ENCODE measurements at places on chromosomes 1 and 21.

DNA sequence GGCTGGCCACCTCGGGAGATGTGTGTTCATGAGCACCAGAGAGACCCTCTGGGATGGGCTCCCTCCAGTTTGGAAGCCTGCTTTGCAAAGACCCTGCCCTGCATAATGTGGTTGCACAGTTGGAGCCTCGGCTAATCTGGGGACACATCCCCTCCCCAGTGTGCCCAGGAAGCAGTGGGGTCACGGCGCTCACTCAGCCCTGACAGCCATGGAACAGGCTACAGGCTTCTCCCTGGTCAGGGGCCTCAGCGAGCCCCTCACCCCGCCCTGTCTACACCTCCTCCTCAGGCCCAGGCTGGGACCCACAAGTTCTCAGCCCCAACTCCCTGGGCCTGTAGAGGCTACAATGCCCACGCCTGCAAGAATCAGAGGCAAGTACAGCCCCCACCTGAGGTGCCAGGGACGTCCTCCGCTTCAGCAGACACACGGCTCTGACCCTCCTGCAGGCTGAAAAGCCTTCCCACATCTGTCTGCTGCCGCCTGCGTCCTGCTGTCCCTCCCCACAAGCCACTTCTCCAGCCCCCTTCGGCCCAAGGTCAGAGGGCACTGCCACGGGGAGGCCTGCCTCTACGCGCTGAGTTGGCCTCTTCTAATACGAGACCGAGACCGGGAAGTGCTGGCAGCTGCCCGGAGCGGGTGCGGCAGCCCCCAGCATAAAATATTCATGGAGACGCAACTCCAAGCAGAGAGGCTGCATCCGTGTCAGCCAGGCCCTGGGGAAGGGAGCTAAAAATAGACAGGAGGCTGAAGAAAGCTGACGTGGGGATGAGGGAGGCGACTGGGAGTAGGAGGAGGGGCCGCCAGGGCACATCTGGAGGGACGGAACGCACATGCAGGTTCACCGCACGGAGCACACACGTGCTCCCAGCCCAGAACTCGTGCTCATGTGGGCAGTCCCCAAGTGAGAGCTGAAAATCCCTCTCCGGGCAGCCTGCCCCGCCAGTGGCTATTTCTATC, 15.2 kb upstream of the GPR153 start:
- DNase-seq: no peak

DNA sequence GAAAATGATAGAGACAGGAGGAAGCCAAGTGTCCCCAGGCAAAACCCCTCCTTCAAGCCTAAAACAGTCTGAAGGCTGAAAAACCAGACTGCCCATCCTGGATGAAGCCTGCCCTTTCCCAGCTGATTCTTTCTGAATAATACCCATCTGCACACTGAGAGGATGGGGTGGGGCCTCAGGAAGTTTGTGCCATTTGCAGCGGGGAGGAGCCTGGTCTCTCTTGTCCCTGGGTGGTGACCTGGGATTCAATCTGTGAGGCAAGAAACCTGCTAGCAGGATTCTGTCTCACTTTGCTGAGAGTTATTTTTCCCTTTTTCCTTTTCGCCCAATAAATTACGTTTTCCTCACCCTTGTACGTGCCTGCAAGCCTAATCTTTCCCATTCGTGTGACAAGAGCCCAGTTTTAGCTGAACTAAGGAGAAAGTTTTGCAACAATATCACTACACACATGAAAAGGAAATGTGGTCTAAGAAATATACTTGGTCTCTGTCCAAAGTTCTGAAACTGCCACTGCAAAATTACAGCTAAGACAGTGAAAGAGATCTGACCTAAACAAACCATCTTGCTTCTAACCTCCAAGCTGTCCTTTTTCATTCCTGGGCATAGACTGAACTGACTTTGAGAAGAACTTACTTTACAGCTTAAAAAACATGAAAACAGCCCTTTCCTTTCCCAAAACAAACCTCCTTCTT, 105.0 kb downstream of the COP1 start:
- DNase-seq: no peak

- no peak for DNase-seq
These were observed 241.1 kb upstream of the KIAA0040 start for GRCh38 chr1:175433532-175434282.

- no peak for DNase-seq
These were observed 57.5 kb upstream of the EPS8L3 start for GRCh38 chr1:109821221-109821669.

GRCh38 chr1:154371436-154371835, 33.7 kb upstream of the IL6R start:
- no peak for DNase-seq

- DNase-seq: no peak
These were observed 40.0 kb downstream of the RCAN1 start for GRCh38 chr21:34574601-34575529.

GRCh38 chr1:78373676-78374075, 117.1 kb upstream of the PTGFR start:
- DNase-seq: no peak

- no peak for DNase-seq
These were observed 16.6 kb upstream of the DR1 start for GRCh38 chr1:93328809-93329760.

DNA sequence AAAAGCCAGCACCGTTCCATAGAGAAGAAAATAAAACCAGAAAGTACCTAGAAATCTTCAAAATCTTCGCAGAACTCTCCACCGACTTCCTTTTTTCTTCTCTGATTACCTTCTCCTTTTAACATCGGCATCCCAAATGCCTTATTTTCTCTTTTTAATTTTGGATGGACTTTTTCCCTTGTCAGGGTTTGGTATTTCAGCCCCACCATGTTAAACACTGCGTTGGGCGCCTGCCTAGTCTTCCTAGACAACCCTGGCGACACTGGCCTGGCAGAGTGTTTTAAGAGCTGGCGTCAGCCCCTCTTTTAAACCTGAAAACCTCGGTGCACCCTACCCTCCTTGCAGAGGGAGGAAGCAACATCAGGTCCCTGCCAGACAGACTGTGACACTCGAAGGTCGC, 66.0 kb upstream of the EFHD2 start:
- DNase-seq: no peak

DNA sequence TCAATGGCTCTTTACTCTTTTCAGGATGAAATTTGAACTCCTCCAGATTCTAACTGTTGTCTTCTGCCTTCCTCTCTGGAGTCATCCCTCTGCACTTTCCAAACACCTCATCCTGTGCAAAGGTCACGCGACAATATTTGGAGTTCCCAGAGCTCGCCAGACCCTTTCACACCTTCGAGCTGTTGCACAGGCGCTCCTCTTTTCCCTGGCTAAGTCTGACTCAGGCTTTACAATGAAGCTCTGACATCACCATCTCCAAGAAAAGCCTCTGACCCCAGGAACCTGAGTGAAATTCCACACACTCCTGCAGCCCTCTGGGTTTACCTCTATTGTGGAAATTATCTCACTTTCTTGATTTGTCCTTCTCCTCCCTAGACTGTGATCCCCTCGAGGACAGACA, 270.3 kb downstream of the RGS7 start:
- no peak for DNase-seq

DNA sequence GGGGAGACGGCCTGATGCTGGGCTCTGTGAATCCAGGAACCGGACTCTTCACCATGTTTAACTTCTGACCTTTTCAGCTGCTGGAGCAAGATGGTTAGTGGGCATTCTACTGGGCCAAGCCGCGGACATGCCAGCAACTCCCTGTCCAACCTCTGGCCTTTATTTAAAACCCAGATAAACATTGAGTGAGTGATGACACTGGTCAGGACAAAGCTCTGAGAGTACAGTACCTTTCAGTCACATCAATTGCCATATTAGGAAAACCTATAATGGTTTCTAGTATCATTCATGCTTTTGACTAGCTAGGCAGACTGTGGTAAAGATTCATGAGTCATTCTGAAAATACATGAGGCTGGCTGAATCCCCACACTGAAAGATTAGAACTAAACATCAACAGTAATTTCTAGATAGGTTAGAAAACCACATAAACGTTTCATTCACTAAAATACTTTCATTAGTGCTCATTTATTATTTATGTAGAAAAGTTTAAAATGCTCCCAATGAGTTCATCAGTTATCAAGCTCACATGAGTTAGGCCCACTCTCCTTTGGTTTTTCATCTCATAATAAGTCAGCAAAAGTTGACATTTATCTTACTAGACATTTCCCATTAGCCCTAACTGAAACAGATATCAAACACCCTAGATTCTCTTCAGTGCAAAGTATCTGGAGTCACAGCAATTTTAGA, 7.1 kb upstream of the ACTA1 start:
- no peak for DNase-seq

GRCh38 chr1:110153407-110153950, 3.2 kb downstream of the SLC6A17 start:
- DNase-seq: no peak

DNA sequence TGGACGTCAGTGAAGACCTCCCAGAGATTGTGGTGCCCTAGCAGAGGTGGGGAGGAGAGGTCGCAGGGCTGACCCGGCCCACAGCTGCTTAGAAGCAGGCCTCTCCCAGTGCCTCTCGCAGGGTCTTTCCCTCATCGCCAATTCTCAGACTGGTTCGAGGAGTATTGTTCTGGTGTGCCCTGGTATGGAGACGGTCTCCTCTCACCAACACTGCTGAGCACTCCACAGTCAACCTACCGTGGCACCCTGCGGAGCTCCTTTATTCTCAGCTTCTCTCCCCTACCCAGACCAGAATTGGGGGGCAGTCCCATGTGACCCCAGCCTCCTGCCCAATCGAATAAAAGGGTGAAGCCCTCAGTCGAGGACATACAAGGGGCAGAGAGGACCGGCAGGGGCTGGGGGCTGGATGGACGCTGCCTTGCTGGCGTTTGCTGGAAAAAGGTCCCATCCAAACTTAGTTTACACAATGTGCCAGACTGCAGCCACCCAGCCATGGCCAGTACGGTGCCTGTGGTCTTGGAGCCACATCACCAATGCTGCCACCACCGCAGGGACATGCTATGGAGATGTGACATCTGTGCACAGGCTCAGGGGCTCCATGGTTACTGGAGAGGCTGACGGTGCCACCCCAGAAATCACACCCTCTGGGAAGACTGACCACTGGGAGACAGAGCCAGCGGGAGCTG, 80.8 kb downstream of the STUM start:
- no peak for DNase-seq

GRCh38 chr1:185808631-185809030, 74.4 kb downstream of the HMCN1 start:
- no peak for DNase-seq

GRCh38 chr1:223067914-223068313, 75.1 kb downstream of the TLR5 start:
- DNase-seq: no peak

GRCh38 chr1:171754353-171754705, 12.5 kb upstream of the VAMP4 start:
- no peak for DNase-seq

Measured in stimulated activated CD4-positive, alpha-beta T cell treated with anti-CD3 and anti-CD28 coated beads, Interleukin-2, amount 100 ng/mL, for 4 hours (primary cell).